ENCODE measurements at places on chromosomes 5 and 9.

GRCh38 chr5:112671687-112672086 is 66.0 kb upstream of the APC start:
- no peak for DNase-seq

GRCh38 chr5:113202287-113202686 is 225.7 kb downstream of the DCP2 start:
- DNase-seq: no peak

DNA sequence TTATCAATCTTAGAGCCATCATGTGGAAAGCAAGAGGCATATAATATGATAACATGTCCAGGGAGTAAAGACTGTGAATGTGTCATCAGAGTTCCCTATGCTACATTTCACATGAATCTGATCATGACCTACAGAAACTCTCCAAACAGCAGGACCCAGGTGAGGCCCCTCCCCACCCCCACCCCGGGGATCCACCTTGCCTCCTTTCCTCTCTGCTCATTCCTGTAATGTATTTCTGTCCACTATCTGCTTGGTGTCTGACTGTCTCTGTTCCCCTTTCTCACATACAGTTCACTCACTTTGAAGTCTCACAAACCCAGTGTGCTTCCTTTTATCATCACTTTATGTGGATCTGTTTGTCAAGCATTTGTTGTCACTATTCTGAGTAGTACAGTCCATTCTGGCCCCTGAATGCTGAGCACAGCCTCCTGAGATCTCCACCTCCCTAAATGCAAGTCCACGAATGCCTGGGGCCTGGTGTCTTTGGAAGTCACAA is 76.4 kb upstream of the SMARCA2 start:
- DNase-seq: no peak

GRCh38 chr5:158881091-158881880 is 218.4 kb downstream of the EBF1 start:
- DNase-seq: no peak

- no peak for DNase-seq
Observed at GRCh38 chr5:104178829-104179456, 616.4 kb upstream of the NUDT12 start.

DNA sequence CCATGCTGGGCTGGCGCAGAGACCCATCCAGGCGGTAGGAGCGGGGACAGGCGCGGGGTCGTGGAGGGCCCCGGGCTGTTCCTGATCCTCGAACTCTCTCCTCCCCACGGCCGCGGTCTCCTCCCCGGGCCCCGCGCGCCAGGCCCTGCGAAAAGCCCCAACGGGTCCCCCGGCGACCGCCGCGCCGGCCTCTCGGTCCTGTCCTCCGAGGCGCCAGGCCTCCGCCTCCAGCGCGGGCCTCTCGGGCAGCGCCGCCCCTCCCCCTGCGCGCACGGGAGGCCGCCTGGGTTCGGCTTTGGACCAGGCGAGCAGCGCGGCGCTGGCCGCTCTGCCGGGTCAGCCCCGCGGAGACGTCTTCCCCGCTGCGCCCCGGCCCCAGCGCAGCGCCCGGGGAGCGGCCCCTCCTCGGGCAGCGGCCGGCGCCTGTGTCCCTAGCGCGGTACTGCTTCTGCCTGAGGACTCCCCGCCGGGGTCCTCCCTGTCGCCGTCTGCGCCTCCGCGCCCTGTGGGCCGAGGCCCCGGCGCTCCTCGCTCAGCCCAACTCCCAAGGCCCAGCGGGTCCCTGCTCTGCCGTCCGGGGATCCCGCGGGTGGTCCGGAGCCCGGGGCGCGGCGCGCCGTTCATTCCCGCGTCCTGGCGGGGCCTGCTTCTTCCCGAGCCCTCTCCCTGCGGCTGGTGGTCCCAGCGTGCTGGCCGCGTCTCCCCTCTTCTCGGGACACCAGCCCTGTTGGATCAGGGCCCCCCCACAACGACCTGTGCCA is 13.4 kb downstream of the COL23A1 start:
- DNase-seq: no peak

DNA sequence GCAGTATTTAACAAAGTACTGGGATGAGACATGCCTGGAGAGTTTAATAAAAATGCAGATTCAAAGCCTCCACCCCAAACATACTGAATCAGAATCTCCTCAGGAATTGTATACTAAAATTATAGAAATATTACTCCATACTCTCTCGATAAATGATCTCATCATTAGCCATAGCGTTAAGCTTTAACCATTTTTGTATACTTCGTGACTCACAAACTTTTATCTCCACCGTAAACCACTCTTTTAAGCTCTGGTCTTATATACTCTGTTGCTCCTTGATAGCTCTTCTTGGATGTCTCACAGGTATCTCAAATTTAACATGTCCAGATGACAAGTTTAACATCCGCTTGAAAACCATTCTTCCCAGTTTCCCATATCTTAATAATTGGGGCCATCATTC is 327.8 kb downstream of the ADGRV1 start:
- DNase-seq: no peak

GRCh38 chr5:96228408-96228807 is 204.6 kb downstream of the PCSK1 start:
- no peak for DNase-seq

- no peak for DNase-seq
Observed at GRCh38 chr5:150484964-150485692, 22.8 kb upstream of the NDST1 start.

DNA sequence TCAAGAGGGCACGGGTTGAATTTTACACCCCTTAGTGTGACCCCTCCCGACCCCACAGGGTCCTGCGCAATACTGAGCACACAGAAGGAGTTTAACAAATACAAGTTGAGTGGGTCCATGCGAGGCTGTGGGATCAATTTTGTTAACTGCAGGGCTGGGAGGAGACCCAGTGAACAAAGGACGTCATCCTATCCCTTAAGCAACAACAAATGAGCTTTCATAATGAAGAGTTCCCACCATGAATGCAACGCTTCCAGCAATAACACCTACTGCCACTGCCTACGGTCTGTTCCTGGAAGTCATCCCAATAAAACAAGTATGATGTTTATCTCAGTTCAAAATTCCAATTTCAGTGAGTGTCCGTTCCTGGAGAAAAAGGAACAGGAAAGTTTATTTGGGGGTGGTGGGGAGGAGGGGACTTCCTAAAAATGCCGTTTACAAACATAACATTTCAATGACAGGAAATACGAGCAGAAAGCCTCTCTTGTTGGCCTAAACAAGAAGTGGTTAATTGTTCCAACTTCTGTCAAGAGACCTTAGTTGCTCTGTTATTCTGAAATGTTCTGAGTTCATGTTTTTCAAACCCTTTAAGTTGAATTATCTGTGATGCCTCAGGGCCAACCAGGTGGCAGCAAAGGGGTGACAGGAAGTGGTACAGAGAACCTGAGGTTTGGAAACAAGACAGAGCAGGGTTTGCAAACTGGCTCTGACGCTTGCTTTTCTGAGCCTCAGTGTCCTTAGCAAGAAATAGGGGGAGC is 65.8 kb upstream of the PLPP6 start:
- DNase-seq: peak; percentile 19

DNA sequence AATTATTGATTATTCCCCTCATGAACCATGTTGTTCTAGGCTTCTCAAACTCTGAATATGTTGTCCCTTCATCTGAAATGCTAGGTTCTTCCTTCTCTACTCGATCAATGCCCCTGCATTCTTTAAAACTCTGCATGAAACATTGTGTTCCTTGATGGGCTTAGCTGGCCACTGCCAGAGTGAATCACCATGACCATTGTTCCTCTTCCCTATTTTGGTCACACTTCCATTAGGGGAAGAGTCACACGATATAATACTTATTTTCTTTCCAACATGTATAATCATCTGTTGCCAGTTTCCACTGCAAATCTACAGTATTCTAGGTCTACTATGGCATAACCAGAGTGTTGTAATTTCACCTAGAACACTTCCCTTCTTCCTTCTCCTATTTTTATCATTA is 247.9 kb downstream of the TRPM3 start:
- no peak for DNase-seq

- DNase-seq: no peak
Observed at GRCh38 chr9:120950421-120951388, 24.1 kb upstream of the TRAF1 start.

GRCh38 chr5:157971571-157972216 is 112.7 kb upstream of the CLINT1 start:
- no peak for DNase-seq

DNA sequence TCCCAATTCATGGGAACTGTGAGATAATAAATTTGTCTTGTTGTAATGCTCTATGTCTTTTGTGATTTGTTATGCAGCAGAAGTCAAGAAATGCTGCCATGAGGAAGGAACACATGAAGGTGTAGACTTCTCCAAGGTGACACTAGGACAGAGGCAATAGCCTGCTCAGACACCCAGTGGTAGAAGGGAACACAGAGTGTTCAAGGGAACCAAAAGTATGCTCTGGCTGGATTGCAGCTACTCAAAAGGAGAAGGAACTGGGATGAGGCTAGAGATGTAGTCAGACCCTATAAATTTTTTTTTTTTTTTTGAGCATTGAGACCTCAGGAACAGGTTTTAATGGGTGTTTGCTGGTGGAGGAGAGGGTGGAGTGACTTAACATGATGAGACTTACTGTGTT is 232.5 kb downstream of the PARP8 start:
- DNase-seq: no peak

GRCh38 chr5:158979290-158979689 is 120.4 kb downstream of the EBF1 start:
- DNase-seq: no peak

GRCh38 chr5:154329062-154329461 is 116.7 kb upstream of the SAP30L start:
- no peak for DNase-seq

DNA sequence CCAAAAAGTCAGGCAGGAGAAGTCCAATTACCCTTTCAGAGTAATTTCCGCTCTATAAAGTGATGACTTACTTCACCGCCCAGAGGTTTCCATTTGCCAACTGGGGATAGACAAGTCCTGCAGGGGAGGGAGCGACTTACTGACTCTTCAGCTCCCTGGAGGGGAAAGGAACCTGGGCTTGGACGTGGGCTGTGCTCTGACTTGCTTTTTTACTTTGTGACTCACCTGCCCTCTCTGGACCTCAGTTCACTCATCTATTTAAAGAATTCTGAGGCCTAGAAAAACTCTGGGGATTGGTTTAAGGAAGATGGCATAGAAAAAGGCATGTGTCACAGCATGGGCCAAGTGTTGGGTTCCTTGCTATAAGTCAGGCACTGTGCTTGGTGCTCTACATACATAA is 180.4 kb upstream of the TRIM32 start:
- DNase-seq: no peak

DNA sequence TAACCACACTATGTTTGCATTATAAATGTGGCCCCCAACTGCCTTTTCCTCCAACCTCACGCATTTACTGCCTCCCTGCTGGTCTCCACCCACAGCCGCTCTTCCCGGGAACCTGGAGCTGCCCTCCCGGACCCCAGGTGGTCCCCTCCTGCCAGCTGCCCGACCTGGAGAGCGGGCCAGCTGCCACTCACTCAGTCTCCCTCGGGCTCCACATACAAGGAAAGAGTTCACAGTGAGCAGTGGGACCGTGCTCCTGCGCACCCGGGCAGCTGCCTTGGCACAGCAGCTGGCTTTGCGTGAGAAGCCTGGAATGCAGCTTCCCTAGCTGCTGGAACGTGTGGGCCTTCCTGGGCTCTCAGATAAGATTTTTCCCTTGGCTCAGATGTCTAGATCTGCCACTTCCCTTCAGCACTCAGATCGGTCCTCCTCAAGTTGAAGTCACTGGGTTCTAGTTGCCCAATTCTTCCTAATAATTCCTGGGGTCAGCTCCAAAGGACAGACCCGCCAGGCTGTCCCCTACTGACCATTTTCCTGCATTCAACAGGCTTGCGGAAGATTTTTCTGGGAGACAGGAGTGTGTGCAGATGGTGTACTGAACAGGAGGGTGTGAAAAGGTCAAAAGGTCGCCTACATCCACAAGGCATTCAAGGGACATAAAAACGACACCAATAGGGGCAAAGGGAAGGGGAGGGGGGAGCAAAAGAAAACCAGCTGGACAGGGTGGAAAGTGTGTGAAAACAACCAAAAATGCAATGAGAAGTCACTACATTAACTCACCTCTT is 69.1 kb downstream of the MYO10 start:
- no peak for DNase-seq

GRCh38 chr5:548256-548655 is 24.0 kb upstream of the SLC9A3 start:
- DNase-seq: no peak

DNA sequence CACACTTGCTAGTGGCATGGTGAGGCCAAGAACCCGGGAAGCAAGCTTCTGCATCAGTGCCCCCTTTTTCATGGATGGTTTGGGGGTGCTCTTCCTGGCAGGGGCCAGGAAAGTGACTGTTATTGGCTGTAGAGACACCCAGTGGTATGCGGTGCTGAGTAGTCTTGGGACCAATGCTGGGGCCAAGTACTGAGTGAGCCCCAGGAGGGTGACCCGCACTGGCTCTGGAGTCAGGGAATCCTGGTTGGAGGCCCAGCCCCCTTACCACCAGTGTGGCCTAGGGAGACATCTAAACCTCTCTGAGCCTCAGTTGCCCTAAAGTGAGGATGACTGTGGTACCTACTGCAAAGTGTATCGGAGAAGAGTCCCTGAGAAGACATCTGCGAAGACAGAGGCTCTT is 41.2 kb upstream of the SYNPO start:
- DNase-seq: no peak

- DNase-seq: no peak
Observed at GRCh38 chr5:176447591-176447977, 601 bp upstream of the FAF2 start.

GRCh38 chr9:93089481-93089991 is 6.5 kb upstream of the CARD19 start:
- no peak for DNase-seq

DNA sequence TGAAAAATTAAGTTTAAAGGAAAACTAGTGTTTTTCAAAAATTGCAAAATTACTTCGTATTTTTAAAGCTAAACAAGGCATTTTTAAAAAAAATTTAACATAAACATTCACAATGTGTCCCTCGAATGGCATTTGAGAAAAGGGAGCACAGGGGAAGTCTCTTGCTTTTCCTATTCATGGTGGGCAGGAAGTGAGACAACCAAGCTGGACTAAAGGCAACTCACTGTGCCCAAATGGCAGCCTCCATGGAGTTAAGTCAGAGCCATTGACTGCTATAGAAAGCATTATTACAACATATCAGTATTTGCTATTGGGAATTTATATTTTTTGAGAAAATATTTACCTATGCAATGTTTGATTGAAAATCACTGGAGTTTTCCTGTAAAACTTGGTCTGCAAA is 8.3 kb downstream of the HNRNPH1 start:
- no peak for DNase-seq

- no peak for DNase-seq
Observed at GRCh38 chr5:111211341-111211740, 12.8 kb upstream of the CAMK4 start.

GRCh38 chr5:88676637-88677375 is 206.2 kb downstream of the MEF2C start:
- DNase-seq: no peak

GRCh38 chr5:158502686-158503085 is 597.0 kb downstream of the EBF1 start:
- DNase-seq: no peak

GRCh38 chr5:131262953-131263541 is 806 bp upstream of the CDC42SE2 start:
- DNase-seq: no peak

DNA sequence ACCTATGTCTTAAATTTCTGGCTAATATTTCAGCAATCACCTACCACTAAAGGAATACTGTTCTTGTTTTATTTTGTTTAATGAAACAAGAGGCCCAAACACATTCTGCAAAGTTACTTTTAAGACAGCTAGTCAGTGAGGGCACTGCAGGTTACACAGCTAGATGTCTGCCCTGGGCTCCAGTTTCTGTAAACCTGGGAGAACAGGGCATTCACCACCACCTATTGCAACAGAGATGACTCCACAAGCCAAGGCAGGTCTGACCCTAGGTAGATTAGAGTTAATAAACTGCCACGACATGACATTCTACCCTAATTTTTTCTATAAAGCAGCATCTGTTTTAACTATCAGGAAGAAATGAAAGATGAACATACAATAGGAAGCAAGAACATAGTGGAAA is 90.8 kb downstream of the SLF1 start:
- no peak for DNase-seq
